ENCODE measurements at places on chromosomes 6 and 20. TPM values are rescaled to one million over a fixed set of nuclear protein-coding genes. Genes with fewer than 3 reads are reported as not detected.

DNA sequence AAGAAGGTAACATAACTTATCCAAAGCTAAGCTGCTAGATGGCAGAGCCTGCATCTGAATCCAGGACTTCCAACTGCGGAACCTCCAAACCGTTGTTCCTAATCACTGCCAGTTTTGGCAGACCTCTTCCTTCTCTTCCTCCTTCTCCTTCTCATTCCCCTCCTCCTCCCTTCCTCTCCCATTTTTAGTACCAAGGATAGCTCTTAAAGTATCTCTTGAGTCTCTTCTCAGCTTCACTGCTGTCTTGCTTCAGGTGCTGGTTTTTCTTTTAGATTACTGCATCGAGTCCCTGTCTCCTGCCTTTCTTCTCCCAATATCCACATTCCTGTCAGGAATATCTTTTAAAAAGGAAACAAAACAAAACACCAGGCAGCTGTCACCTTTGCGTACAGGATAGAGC, 77.1 kb downstream of the CDYL start:
- no peak overlapping the region for H3K27ac ChIP-seq
- H3K27me3 ChIP-seq = no peaks in the 10 kb centered on the region
- H3K4me3 ChIP-seq = no peak overlapping the region
- peaks cover 5% of the 10 kb centered on the region for H3K36me3 ChIP-seq
- no peak for DNase-seq

DNA sequence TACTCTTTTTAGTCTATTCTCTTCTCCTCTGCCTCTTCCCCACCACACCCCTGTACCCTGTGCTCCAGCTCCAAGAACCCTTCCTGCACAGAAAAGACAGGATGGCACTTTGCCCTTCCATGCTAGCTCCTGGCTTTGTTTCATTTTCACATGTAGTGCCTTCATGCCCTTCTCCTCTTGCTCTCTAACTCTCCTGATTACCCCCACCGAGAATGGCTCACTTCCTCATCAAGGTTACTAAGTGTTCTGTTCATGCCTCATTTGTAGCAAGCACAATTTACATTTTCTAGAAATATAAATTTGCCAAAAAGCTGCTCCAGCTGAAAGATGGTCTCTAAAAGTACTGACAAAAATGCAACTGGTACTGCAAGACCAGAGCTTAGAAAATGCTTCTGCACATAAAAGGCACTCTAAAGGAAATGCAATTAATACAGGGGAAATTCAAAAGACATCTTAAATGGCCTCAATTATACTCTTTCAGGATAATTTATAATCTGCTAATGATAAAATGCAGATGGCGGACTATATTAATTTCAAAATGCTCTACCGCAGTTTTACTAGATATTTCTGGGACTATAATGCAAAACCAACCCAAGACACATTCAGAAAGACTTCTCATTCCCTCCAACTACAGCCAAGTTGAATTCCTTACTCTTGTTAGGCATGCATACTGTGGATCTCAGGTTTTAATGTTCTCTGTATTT, 570.2 kb downstream of the PRKN start:
- no peak overlapping the region for H3K4me3 ChIP-seq
- no peaks in the 10 kb centered on the region for H3K27me3 ChIP-seq
- no peaks in the 10 kb centered on the region for H3K36me3 ChIP-seq
- H3K27ac ChIP-seq = no peak overlapping the region
- H3K4me1 ChIP-seq = no peaks in the 10 kb centered on the region
- peak; percentile 8 for DNase-seq

GRCh38 chr6:1230689-1231605, 81.0 kb upstream of the FOXQ1 start:
- DNase-seq = no peak
- peaks cover 1% of the 10 kb centered on the region for H3K27me3 ChIP-seq
- H3K36me3 ChIP-seq = no peaks in the 10 kb centered on the region
- H3K4me3 ChIP-seq = no peak overlapping the region

DNA sequence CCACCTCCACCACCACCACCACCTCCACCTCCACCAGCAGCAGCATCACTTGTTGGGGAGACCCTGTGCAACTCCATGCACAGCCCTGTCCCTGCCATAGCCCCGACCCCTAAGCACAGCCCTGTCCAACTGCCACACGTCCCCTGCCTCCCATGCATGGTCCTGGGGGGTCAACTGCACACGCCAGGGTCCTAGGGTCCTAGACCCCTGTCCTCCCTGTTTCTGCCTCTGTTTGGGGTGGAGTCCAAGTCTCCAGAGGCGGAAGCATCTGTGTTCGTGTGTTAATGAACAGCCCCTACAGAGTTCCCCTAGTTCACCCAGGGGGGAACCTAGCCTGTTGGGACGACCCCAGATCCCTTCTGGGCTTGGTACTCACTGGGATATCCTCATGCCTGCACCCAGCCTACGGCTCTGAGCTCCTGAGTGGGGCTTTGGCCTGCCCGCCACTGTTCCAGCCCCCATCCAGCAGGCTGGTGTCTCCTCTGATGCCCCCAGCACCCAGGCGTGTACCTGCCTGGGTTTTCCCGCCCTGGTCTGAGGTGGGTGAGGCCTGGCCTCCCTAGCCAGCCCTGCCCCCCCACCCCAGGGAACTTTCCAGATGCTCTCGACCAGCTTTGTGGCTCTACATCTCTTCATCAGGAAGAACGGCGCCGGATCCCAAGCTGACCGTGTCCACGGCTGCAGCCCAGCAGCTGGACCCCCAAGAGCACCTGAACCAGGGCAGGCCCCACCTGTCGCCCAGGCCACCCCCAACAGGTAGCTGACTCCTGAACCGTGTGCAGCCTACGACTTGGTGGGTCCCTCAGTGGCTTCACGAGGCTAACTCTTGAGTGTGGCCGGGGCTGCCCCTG, 2.5 kb upstream of the TNFRSF6B start:
- peaks cover 2% of the 10 kb centered on the region for H3K4me1 ChIP-seq
- no peak overlapping the region for H3K4me3 ChIP-seq
- no peaks in the 10 kb centered on the region for H3K36me3 ChIP-seq
- no peak overlapping the region for H3K27ac ChIP-seq

- H3K36me3 ChIP-seq = peaks cover 56% of the 10 kb centered on the region
- H3K27ac ChIP-seq = peak overlapping the region; percentile 77
- H3K4me3 ChIP-seq = no peak overlapping the region
Observed at GRCh38 chr6:157181649-157182048, 141.7 kb downstream of the TMEM242 start.

- H3K4me3 ChIP-seq = peak within 1 kb of the TSS; percentile 48
- no peaks in the 10 kb centered on the region for H3K4me1 ChIP-seq
Observed at GRCh38 chr6:73262671-73263569, at the start of gene KHDC1. KHDC1 (minus strand) TSS chr6:73263196; CDS start chr6:73242517, 20,679 bp downstream.

GRCh38 chr20:48455651-48456365, 372.0 kb downstream of the PREX1 start:
- no peaks in the 10 kb centered on the region for H3K4me1 ChIP-seq
- no peaks in the 10 kb centered on the region for H3K36me3 ChIP-seq
- H3K27ac ChIP-seq = no peak overlapping the region
- no peak overlapping the region for H3K4me3 ChIP-seq

GRCh38 chr6:7419065-7419464, 29.5 kb downstream of the RIOK1 start:
- H3K36me3 ChIP-seq = peaks cover 8% of the 10 kb centered on the region
- DNase-seq = no peak
- no peaks in the 10 kb centered on the region for H3K27me3 ChIP-seq
- no peaks in the 10 kb centered on the region for H3K4me1 ChIP-seq
- H3K27ac ChIP-seq = no peak overlapping the region

- DNase-seq = no peak
- no peaks in the 10 kb centered on the region for H3K4me1 ChIP-seq
- H3K27me3 ChIP-seq = no peaks in the 10 kb centered on the region
- no peak overlapping the region for H3K27ac ChIP-seq
- no peak overlapping the region for H3K4me3 ChIP-seq
- H3K36me3 ChIP-seq = no peaks in the 10 kb centered on the region
Observed at GRCh38 chr6:90492369-90492768, 94.5 kb downstream of the MAP3K7 start.

- peaks cover 6% of the 10 kb centered on the region for H3K4me1 ChIP-seq
- DNase-seq = no peak
- no peaks in the 10 kb centered on the region for H3K27me3 ChIP-seq
- H3K4me3 ChIP-seq = no peak overlapping the region
- no peaks in the 10 kb centered on the region for H3K36me3 ChIP-seq
Observed at GRCh38 chr6:33568826-33569570, 11.1 kb downstream of the BAK1 start.

DNA sequence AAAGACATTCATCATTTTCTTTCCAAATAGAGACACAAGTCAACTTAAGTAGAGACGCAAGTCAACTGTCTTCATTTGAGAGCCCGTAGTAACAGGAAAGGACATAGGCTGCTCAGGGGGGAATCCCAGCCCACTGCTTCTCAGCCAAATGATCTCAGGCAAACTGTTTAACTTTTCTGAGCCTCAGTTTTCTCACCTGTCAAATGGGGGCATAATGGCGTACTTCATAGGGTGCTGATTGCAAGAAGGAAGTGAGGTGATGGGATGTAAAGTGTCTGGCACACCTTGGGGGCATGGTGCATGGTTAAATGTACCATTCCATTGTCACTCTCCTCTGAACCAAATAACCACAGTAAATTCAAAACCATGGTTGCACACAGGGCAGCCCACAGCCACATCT, 96.5 kb downstream of the EYA2 start:
- H3K27ac ChIP-seq = no peak overlapping the region
- no peaks in the 10 kb centered on the region for H3K27me3 ChIP-seq
- H3K36me3 ChIP-seq = no peaks in the 10 kb centered on the region
- H3K4me3 ChIP-seq = no peak overlapping the region

GRCh38 chr20:18632196-18632789, 44.4 kb downstream of the DTD1 start:
- DNase-seq = peak; percentile 56
- no peaks in the 10 kb centered on the region for H3K36me3 ChIP-seq
- H3K27me3 ChIP-seq = no peaks in the 10 kb centered on the region
- H3K4me3 ChIP-seq = no peak overlapping the region

GRCh38 chr6:122360809-122361208, 38.6 kb upstream of the HSF2 start:
- no peak for DNase-seq
- no peak overlapping the region for H3K4me3 ChIP-seq
- H3K36me3 ChIP-seq = no peaks in the 10 kb centered on the region
- no peak overlapping the region for H3K27ac ChIP-seq

DNA sequence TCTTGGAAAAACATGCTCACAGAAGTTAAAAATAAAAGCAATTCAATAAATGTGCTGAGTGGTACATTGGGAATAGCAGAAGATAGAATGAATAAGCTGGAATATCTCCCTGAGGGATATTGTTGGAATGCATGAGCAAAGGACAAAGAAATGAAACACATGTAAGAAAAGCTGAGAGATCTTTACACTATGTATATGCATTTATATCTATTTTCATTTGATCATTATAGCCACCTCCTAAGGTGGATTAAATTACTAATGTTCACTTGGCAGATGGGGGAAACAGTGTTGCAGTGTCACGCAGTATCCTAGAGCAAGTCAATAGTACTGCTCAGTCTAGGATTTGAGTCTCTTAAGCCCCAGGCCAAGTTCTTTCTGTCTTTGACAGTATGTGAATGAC, 542.0 kb upstream of the MARCKS start:
- no peaks in the 10 kb centered on the region for H3K27me3 ChIP-seq
- H3K27ac ChIP-seq = no peak overlapping the region
- DNase-seq = no peak
- H3K4me3 ChIP-seq = no peak overlapping the region
- H3K36me3 ChIP-seq = no peaks in the 10 kb centered on the region

- H3K4me1 ChIP-seq = peaks cover 3% of the 10 kb centered on the region
- no peaks in the 10 kb centered on the region for H3K27me3 ChIP-seq
- no peak overlapping the region for H3K4me3 ChIP-seq
- no peak for DNase-seq
Observed at GRCh38 chr6:170011204-170012036, 260.0 kb downstream of the ERMARD start.

DNA sequence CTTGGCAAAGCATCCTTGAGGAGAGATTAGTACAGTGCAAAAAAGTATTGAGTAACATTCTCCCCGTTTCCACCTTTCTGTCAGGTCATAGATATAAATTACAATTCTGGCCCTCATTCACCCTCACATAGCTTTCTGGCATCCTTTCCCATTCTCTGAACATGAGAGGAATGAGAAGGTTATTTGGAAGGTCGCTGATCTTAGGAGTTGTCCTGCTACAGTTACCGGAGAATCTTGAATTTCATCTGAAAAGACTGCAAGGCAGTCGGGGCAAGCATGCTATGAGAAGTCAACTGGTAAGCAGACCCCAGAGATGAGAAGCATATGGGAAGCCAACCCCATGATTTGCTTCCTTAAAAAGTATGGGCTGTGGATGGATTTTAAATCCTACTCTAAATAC, 166.7 kb upstream of the CENPW start:
- DNase-seq = no peak
- no peak overlapping the region for H3K4me3 ChIP-seq
- H3K27ac ChIP-seq = no peak overlapping the region
- H3K27me3 ChIP-seq = no peaks in the 10 kb centered on the region

GRCh38 chr6:67608099-67608749, 1026.9 kb upstream of the ADGRB3 start:
- DNase-seq = no peak
- no peaks in the 10 kb centered on the region for H3K4me1 ChIP-seq

DNA sequence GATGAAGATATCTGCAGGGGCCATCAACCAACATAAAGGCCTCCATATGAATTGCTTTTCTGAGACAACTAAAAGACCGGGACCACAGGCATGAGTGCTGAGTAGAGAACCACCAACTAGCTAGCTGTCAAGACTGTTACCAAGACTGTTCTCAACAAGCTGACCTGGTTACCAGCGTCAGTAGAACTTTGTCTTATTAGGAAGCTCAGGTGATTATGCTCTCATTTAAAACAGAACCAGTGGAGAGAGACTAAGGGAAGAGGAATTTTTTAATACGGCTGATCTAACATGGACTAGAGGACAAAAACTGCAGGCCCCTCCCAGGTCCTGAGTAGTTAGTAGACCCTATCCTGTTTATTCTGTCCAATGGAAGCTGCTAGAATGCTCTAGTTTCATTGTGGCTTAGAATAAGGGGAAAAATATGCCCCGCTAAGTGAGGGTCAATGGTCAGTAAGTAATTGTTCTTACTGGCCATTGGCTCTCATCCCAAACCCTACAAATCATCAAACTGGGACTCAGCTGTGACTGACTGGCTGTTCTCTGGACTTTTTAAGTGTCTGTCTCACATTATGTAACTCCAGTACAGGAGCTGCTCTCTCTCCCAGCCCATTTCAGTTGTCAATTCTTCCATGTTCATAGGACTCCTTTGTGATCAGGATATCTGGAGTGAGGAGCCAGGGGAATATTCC, 3.8 kb upstream of the DYNLRB1 start:
- H3K4me1 ChIP-seq = no peaks in the 10 kb centered on the region
- peak; percentile 44 for DNase-seq
- no peak overlapping the region for H3K4me3 ChIP-seq
- H3K27ac ChIP-seq = no peak overlapping the region
- no peaks in the 10 kb centered on the region for H3K27me3 ChIP-seq

ZC2HC1B gene
- not detected for polyA plus RNA-seq

FLRT3 gene
- 2.9 TPM for polyA plus RNA-seq

FRK gene
- 2.9 TPM for polyA plus RNA-seq

PPP1R14C gene
- polyA plus RNA-seq = 14.3 TPM

PNPLA1 gene
- polyA plus RNA-seq = 2.7 TPM

BCAS1 gene
- 52.9 TPM for polyA plus RNA-seq

ENPP1 gene
- 0.57 TPM for polyA plus RNA-seq

FANCE gene
- polyA plus RNA-seq = 1.6 TPM

UNC5CL gene
- polyA plus RNA-seq = 31.9 TPM
